GM12891 (cell line): ENCODE measurements at places on chromosomes 3 and 15.

DNA sequence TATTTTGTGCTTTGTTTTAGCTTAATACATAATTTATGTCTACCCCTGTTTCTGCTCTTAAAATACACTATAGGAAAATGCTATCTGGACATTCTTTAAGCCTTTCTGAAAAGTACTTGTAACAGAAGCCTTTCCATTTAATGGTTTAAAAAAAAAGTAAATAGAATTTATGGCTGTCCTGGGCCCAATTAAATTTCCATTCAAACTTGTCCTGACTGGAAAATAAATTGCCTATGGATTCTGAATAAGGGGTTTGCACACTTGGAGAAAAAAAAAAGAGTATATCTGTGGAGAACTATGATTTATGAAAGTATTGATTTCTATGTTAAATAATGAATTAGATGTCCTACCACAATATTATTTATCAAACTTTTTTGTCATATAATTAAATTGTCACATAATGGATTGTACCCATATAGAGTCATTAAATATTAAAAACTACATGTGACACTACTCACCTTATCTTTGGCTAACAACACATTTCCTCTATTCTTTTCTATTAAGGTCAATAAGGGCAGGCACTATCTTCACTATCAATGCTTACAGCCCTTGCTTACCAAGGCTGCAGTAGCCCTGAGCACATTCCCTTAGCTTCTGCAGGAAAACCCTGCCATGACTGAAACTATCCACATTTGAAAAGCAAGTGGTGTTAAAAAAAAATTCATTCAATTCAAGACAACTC lies 396.1 kb upstream of the ROBO2 start:
- DNase-seq, result no peak

DNA sequence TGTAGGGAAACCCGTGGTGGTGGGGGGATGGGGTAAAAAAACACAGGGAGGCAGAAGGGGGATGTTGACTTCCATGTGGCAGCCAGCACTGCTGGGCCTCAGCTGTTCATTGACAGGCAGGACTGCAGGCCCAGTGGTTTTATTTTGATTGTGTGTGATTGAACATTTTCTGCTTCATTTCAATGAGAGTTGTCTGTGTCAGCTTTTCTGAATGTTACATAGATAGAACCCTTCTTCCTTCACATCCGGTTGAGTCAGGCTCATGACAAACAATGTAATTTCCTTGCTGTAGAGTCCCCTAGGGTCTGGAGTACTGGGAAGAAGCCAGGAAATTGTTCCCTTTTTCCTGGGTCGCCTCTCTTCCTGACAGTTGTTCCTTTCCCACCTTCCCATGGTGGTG lies 8.2 kb upstream of the RPP25 start:
- DNase-seq, result no peak

- no peak for DNase-seq
These were observed 266.0 kb upstream of the ICE2 start for GRCh38 chr15:60744826-60745460.

DNA sequence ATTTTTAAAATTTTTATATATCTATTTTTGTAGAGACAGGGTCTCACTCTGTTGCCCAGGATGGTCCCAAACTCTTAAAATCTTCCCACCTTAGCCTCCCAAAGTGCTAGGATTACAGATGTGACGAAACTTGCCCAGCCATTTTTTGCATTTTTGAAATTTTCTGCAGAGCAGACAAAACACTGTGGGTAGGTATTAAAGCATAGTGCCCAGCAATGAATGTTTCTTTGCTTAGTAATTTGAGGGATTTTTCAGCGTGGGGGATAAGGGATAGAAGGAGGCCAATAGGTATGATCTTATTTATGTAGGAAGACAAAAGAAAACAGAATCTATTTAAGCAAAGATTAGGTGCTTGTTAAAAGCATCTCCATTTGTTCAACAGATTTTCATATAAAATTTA lies 446.8 kb upstream of the DPH6 start:
- DNase-seq, result no peak

GRCh38 chr15:25608926-25609325 lies 170.1 kb upstream of the UBE3A start:
- no peak for DNase-seq

- no peak for DNase-seq
These were observed 104.1 kb upstream of the LPP start for GRCh38 chr3:188049606-188050530.

DNA sequence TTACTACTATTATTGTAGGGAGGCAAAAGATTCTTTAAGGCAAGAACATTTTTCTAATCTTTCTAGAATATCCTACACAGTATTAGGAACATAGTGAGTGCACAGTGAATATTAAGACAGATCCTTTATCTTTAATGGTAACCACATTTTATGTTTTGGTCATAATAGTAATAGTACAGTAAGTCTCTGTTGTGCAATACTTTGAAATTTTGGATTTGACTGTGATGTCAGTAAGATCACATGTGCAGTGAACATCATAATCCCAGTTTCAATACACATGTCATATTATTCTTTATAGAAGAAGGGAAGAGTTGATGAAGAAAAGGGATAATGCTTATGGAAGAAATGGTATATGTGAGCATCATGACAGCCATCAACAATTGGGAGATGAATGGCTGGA lies 10.7 kb downstream of the STT3B start:
- DNase-seq, result no peak

- no peak for DNase-seq
These were observed 7.1 kb downstream of the KCNH8 start for GRCh38 chr3:19155375-19155774.

GRCh38 chr3:185851046-185851445 lies 26.2 kb upstream of the IGF2BP2 start:
- DNase-seq, result no peak

DNA sequence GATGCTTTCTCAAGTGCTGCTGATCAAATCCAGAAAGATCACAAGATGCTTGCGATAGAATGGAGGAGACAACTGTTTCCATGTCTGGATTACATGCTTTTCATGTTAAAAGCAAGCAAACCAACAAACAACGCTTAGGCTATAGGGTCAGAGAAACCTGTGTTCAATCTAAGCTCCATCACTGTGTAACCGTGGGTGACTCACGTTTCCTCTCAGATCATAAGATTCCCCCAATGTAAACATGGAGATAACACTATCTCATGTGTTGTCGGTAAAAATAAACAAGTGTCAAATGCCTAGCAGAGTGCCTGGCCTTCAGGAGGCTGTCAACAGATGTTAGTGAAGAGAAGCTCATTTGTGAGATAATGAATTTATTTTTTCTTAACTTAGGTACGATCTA lies 907.8 kb downstream of the NTRK3 start:
- DNase-seq, result no peak

- DNase-seq, result no peak
These were observed 90.2 kb upstream of the KCNMB2 start for GRCh38 chr3:178446059-178446458.

GRCh38 chr3:117130222-117130621 lies 420.6 kb downstream of the TUSC7 start:
- no peak for DNase-seq

DNA sequence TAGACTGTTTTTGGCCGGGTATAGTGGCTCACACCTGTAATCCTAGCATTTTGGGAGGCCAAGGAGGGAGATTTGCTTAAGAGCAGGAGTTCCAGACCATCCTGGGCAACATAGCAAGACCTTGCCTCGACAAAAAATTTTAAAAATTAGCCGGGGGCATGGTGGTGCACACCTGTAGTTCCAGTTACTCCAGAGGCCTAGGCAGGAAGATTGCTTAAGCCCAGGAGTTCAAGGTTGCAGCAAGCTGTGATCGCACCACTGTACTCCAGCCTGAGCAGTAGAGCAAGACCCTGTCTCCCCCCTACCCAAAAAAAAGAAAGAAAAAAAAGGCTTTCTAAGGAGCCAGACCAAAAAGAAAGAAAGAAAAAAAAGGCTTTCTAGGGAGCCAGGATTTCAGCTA lies 36.7 kb downstream of the TMOD3 start:
- no peak for DNase-seq

GRCh38 chr3:69425249-69425648 lies 39.4 kb upstream of the FRMD4B start:
- peak; percentile 14 for DNase-seq

DNA sequence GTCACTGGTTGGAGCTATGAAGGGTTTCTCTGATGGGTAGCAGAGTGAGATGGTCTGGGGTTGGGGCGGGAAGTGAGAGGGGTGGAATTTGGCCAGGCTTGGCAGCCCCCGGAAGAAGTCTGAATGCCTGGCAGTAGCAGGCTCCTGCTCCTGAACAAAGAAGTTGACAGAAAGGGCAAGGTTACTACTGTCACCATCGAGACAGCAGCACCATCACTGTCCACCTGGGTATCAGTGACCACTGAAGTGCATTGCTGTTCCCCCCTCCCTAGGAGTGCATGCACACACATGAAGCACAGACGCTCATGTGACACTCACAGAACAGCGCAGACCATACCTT lies 42.9 kb downstream of the COLQ start:
- no peak for DNase-seq

GRCh38 chr3:188241072-188241471 lies 87.1 kb downstream of the LPP start:
- no peak for DNase-seq

- no peak for DNase-seq
These were observed 61.4 kb downstream of the CHCHD6 start for GRCh38 chr3:126765187-126766069.

DNA sequence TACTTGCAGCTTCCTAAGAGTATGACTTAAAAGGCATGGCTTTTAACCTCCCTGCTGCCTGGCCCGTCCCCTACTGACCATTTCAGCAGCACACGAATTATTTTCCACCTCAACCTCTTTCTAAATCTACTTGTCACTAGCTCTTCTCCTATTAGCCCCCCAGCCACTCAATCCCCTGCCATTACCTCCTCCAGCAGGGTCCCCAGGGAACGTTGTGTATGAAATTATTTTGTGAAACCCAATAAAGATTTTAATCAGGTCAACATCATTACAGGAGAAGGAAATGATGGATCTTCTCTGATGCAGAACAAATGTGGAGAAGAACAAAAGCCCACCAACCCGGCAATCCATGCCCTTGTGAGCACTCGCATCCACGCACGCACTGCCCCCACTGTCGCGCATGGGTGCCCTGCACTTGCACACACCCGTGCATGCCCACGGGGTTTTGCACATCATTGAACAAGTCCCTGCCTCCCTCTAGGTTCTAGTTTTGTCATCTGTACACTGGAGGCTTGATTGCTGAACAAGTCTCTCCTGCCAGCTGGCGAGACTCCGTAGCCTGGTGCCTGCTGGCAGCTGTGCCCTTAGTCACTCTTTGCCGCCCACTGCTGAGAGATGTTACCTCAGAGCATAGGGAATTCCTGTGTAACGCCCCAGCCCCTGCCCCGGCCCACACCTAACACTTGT lies 51.6 kb downstream of the LINGO1 start:
- no peak for DNase-seq

DNA sequence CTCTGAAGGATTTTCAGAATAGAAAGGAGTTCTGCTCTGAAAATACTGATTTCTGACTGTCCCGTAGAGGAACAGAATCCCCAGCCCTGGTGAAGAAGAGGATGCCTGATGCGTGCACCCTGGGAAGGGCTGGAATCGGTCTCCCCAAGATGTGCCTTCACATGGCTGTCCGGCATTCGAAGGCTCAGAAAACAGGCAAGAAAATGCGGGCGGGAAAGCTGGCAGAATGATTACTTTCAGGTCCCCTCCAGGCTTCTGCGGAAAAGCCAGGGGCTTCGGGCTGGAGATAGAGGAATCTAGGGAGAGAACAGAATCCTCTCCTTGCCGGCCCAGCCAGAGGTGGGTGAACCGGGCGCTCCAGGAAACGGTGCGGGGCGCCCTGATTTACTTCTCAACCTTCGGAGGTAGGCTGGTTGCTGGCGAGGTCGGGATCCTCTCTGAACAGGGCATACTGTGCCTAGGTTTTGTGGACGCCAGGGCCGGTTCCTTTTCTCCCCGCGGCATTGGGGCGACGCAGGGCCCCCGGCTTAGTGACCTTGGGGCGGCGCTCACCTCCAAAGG lies 2.5 kb downstream of the FOXL2NB start:
- no peak for DNase-seq

GRCh38 chr3:143358155-143358792 lies 238.7 kb downstream of the CHST2 start:
- DNase-seq, result no peak

DNA sequence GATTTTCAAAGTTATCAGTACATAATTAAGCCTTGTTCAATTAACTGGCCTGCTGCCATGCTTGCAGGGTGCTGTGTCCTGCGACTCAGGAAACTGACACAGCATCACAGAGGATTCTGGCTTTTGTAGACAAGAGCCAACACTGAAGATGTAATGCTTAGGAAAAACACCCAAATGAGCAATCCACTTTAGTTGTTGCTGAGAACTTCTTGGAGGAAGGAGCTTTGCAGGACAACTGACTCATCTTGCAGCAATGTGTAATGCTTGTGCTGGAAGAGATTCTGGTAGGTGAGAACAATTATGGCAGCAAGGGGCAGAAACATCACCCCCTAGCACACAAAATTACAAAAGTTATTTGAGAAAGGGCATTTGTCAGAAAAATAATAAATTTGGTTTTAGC lies 67.6 kb downstream of the NLGN1 start:
- DNase-seq, result no peak

GRCh38 chr3:161393803-161394202 lies 22.5 kb upstream of the SPTSSB start:
- DNase-seq, result no peak

- DNase-seq, result no peak
These were observed 81.5 kb downstream of the CSNK1G1 start for GRCh38 chr15:64274341-64274950.

DNA sequence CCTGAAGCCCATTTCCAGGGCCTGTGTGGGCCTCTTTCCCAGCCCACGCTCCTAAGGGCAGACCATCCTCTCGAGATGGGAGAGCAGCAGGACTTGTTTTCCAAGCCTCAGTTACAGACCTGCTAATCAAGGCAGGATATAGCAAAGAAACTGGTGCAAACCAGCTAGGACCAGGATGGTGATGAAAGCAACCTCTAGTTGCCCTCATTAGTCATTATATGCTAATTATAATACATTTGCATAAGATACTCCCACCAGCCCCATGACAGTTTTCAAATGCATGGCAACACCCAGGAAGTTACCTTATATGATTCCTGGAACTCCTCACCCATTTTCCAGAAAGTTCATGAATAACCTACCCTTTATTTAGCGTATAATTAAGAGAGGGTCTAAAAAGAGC lies 34.4 kb upstream of the TRH start:
- no peak for DNase-seq

GRCh38 chr3:71218508-71218907 lies 365.0 kb downstream of the FOXP1 start:
- DNase-seq, result no peak

DNA sequence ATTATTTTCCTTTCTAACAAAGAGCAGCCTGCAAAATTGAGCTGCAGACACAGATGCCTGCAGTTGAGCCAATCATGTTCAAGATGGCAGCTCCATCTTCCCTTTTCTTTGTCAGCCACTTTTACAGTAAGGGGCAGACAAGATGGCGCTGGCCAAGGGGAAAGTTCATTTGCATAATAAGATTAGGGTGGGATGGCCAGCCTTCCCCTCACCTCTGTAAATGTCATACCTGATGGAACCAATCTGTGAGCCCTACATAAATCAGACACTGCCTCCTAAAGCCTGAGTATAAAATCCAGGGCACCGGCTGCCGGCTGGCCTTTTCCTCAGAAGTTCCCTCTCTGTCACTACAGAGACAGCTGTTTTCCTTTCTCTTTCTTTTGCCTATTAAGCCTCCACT lies 15.8 kb downstream of the PATL2 start:
- no peak for DNase-seq
